CD4-positive, alpha-beta T cell treated with Interleukin-15 for 1 hour (primary cell): ENCODE measurements at places on chromosomes 12 and 14.

GRCh38 chr14:68670359-68670715 lies 122.5 kb downstream of the ZFP36L1 start:
- DNase-seq = no peak

DNA sequence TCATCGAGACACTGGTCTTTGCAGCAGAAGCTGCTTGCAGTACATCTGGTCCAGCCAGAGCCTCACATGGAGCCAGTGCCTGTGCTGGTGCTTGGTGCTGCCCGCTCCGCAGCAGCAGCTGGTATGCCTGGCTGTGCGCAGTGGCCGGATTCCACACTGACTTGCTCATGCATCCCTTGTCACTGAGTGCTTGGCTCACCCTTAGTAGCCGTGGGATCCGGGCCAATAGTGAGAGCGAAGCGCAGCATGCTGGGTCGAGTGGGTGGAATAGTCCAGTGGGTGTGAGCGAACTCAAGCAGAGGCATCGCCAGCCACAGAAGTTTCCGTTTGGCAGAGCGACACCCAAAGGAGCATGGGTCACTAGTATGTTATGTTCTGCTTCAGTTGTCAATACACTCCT lies 10.1 kb upstream of the FBXO33 start:
- DNase-seq = no peak

GRCh38 chr12:123519141-123520001 lies 14.1 kb downstream of the RILPL1 start:
- no peak for DNase-seq

GRCh38 chr14:98951521-98952152 lies 320.4 kb downstream of the BCL11B start:
- no peak for DNase-seq

DNA sequence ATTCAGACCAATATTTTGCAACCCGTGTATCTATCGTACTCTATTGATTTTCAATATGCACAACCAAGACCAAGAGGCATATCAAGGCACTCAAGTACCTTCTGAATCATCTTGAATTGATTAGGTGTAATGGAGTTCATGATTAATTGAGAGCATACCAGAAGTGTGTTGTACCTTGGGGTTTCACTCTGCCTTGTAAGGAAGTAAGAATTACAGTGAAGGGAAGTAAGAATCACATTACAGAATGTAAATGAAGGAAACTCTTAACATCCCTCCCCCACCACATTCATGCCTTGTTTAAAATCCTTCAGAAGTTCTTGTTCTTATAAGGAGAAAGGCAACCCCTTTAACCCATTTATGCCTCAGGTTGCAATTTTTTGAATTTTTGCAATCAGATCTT lies 5.4 kb upstream of the MGAT4C start:
- no peak for DNase-seq

- DNase-seq = no peak
Measured at GRCh38 chr14:64762044-64763034, 58.1 kb downstream of the PLEKHG3 start.

DNA sequence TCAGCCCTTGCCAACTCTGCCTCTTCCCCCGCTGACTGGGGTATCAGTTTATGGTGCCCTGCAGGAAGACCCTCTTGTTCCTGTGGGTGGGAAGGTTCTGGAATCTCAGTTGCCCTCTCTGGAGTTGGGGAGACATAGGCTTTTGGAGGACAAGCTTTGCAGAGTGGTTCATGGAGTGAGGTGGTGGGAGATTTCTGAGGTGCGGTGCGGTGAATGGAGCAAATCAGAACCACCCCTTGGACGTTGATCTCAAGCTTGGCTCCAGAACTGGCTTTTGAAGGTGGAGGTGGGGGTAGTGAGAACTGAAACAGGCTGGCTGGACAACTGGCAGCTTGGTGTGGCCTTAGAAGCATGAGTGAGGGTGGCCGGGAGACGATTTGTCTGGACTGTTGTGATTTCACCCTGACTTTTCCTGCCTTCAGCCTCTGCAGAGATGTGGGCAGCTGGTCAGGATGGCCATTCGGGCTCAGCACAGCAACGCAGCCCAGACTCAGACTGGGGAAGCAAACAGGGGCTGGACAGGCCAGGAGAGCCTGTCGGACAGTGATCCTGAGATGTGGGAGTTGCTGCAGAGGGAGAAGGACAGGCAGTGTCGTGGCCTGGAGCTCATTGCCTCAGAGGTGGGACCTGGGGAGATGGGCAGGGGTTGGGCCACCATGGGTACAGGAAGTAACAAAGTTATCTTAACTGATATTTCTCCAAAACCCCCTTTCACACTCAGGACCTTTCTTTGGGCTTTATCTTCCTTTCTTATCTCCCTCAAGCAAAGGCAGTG lies 1.1 kb downstream of the SHMT2 start:
- no peak for DNase-seq

DNA sequence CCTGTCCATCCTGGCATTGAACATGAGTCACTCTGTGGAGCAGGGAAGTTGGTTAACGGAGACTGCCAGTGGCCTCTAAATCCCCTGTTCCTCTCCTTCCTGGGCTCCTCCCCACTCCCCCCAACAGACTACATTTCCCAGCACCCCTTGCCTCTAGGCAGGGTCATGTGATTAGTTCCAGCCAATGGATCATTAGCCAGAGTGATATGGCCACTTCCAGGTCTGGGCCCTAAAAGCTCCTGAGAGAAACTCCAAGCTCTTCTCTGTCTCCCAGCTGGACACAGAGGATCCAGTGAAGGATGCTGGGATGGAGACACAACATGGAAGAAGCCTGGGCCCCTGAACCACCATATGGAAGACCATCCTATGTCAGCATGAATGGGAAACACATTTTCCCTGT lies 54.4 kb upstream of the RFLNA start:
- no peak for DNase-seq

DNA sequence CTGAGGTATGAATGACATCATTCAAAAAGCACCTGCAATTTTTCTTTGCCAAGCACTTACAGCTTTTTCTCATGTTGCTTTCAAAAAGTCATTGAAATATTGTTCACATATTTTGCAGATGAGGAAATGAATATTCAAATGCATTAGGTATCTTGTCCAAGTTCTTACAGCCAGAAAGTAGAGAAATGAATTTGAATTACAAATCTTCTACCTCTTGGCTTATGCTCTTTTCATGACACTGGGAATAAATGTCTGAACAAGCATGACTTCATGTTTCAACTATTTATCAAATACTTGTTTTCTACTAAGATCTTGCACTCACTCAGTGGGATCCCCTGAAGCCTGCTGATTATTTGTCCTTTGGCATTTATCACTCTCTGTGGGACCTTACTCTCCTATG lies 267.2 kb upstream of the BTG1 start:
- DNase-seq = no peak

DNA sequence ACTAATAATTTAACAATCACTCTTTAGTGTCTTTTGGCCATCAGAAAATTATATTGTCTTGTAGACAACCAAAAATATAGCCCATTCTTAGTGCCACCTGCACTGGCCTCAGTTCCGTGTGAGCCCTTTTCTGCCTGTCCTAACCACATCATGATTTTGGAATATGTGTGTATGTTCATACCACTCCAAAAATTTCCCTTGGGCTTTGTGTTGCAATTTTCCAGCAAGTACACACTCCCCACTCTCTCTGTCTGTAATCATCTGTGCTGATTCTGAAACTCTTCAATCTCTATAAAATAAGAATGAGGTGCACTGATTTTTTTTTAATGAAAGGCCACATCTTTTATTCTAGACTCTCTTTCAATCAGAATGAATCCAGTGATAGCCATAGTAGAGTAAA lies 196.0 kb downstream of the PIK3C2G start:
- DNase-seq = no peak

DNA sequence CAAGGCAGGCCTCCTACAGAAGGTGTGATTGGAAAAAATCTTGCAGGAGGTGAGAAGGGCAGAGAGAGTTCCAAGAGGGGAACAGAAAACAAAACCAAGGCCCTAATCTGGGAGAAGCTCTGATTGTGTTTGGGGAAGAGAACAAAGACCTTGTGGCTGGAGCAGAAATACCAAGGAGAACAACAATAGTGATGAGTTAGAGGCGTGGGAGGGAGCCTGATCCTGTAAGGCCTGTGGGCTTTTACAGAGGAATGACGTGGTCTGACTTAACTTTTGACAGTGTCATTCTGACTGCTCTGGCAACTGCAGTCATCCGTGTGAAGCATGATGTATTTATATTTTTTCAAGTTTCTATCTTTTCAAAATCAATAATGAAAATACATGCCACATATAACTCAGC lies 200.6 kb downstream of the ANO4 start:
- no peak for DNase-seq

GRCh38 chr14:26966908-26967307 lies 369.1 kb upstream of the NOVA1 start:
- DNase-seq = no peak

DNA sequence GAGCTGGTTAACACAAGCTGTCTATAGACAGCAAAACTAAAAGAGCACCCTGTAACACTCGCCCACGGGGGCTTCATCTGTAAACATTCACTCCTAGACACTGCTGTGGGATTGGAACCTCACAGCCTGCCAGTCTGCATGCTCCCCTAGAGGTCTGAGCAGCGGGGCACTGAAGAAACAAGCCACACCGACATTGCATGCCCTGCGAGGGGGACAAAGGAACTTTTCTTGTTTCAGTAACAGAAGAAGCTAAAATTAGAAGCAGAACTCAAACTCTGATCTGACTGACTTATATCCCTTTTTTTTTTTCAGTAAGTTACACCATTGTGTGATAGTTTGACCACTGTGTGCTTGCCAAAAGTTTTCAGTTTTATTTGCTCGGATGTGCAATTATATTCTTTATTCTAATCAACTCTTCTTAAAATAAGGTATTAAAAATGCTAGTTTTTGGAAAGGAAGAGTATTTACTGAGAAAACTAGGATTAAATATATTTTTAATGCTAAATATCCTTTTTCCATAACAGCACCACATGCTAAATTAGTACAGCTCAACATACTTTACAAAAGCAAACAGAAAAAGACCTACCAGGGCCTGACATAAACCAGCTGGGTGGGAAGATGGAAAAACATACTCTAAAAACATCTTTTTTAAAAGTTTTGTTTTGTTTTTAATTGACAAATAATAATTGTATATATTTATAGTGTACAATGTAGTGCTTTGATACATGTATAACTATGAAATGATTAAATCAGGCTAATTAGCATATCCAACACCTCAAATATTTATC lies 100.2 kb downstream of the EPS8 start:
- no peak for DNase-seq

DNA sequence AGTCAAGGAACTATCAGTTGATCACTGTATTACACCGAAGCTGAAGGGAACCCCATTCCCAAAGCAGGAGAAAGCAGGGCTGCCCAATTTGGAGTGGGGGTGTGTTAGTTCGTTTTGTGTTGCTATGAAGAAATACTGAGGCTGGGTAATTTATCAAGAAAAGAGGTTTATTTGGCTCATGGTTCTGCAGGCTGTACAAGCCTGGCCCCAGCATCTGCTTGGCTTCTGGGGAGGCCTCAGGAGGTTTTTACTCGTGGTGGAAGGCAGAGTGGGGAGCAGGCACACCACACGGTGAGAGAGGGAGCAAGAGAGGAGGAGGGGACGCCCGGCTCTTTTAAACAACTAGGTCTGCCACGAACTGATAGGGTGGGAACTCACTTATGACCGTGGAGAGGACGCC lies 16.7 kb upstream of the DIO3 start:
- no peak for DNase-seq

GRCh38 chr12:70724444-70724843 lies 87.2 kb upstream of the PTPRB start:
- no peak for DNase-seq

DNA sequence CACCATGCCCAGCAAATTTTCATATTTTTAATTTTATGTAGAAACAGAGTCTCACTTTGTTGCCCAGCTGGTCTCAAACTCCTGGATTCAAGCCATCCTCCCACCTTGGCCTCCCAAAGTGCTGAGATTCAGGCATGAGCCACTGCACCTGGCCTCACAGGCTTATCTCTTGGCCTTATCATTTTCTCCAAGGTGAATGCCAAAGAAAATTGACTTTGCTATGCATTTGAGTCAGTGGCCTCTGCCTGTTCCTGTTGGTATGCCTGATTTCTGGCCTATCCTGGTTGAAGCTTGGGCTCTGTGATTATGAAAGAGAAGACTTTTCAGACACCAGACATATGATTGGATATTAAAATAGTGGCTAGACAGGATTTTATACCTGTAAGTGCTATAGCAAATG lies 34.2 kb downstream of the MANSC1 start:
- DNase-seq = no peak

DNA sequence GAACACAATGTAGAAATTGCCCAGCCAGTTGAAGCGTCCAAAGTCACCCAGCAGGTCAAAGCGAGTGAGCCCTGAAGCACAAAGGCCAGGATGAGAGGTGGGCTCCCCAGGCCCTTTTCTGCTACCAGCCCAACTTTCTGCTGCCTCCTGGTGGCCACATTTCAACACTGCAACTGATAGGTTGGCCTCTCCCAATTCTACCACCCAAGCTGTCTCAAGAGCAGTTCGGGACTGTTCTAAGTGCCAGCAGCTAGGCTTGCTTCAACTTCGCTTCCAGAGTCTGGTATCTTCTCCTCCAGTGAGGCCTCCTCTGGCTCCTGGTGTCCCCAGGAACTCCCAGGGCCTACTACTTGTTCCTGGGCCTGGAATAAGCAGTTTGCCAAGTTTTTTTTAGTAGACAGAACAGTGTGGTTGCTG lies 3.4 kb upstream of the DHH start:
- peak; percentile 57 for DNase-seq

DNA sequence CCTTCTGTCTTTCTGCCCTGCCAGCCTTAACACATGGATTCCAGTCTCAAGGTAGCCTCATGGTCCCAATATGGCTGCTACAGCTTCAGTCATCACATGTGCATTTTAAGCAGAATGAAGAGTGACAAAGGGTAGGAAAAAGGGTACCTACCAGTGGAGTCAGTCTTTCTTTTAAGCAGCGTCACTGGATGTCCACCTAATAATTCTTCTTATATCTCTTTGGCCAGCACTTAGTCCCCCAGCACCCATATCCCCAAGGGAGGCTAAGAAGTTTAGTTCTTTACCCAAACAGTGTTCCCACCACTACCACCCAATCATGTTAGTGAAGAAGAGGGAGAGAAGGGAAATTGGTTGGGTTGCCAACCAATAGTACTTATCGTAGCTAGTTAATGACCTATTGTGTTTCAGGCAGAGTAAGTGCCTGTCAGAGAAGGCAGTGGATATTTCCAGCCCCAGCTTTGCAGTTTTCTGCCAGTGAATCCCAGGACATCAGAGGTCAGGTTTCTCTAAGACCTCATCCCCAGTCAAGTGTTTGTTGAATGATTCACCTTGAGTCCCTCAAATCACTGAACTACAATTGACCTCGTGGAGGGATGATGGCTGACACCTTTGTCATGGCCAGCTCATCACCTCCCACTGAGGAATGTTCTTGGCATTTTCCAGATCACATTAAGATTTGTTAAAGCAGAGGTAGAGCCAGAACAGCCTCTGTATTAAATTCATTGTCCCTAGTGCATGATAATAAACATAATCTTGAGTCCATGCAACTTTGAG lies 250.9 kb upstream of the CRY1 start:
- no peak for DNase-seq

DNA sequence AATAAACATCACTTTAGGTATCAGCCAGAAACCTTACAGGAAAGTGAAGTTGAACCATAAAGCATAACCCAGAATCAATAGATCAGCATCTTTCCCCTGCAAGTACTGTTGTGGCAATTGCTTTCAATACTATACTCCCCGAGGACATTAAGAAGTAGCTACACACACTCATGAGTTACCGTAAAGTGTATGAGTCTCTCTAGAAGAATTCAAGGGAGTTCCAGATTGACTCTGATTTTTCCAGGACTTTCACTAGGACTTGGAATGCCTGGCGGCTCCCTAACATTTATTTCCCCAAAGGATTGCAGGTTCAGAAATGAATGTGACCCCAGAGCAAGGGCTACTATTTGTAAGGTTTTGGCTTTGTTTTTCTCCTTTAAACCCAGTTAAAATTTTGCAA lies 465.4 kb upstream of the MDGA2 start:
- no peak for DNase-seq
